ENCODE measurements at places on chromosomes 6 and 20.

GRCh38 chr6:156016186-156016976 is 560.7 kb upstream of the NOX3 start:
- H3K27me3 ChIP-seq: no peaks in the 10 kb centered on the region
- no peaks in the 10 kb centered on the region for H3K4me1 ChIP-seq

- DNase-seq: no peak
- no peak overlapping the region for H3K4me3 ChIP-seq
- H3K36me3 ChIP-seq: no peaks in the 10 kb centered on the region
- no peaks in the 10 kb centered on the region for H3K27me3 ChIP-seq
- H3K4me1 ChIP-seq: no peaks in the 10 kb centered on the region
Observed at GRCh38 chr6:90947184-90948064, 360.6 kb upstream of the MAP3K7 start.

DNA sequence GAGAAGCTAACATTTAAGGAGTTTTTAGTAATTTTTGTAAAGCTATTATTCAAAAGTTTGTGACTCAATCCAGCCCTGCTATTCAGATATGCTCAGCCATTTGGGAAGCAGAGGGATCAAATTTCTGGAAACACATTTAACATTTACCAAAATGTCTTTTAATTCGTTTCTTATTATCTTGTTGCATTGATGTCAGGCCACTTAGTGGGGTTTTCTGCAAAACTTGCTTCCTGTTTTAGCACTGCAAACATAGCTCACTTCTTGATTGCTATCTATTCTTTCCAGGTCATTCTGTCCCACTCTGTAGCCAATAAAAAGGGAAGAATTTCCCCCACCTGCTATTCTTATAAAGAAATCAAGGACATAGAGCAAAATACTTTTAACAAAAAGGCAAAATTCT is 176.9 kb upstream of the SUPT3H start:
- no peaks in the 10 kb centered on the region for H3K27me3 ChIP-seq
- no peak for DNase-seq
- H3K4me3 ChIP-seq: no peak overlapping the region
- no peaks in the 10 kb centered on the region for H3K36me3 ChIP-seq
- no peak overlapping the region for H3K27ac ChIP-seq

GRCh38 chr6:127618729-127619128 is 41.8 kb downstream of the C6orf58 start:
- H3K4me1 ChIP-seq: no peaks in the 10 kb centered on the region
- H3K4me3 ChIP-seq: no peak overlapping the region
- no peak overlapping the region for H3K27ac ChIP-seq
- no peaks in the 10 kb centered on the region for H3K36me3 ChIP-seq
- no peak for DNase-seq

GRCh38 chr6:132481189-132481588 is 31.7 kb downstream of the STX7 start:
- no peak overlapping the region for H3K27ac ChIP-seq
- H3K4me1 ChIP-seq: peaks cover 6% of the 10 kb centered on the region
- H3K27me3 ChIP-seq: no peaks in the 10 kb centered on the region
- H3K4me3 ChIP-seq: no peak overlapping the region

GRCh38 chr6:3788408-3789017 is 37.0 kb upstream of the PXDC1 start:
- H3K4me1 ChIP-seq: no peaks in the 10 kb centered on the region
- peak; percentile 40 for DNase-seq
- no peaks in the 10 kb centered on the region for H3K27me3 ChIP-seq
- H3K4me3 ChIP-seq: no peak overlapping the region

- peaks cover 9% of the 10 kb centered on the region for H3K36me3 ChIP-seq
- H3K27ac ChIP-seq: peak overlapping the region; percentile 31
- no peaks in the 10 kb centered on the region for H3K27me3 ChIP-seq
Observed at GRCh38 chr6:116267836-116268588, 11.7 kb downstream of the TSPYL1 start.

DNA sequence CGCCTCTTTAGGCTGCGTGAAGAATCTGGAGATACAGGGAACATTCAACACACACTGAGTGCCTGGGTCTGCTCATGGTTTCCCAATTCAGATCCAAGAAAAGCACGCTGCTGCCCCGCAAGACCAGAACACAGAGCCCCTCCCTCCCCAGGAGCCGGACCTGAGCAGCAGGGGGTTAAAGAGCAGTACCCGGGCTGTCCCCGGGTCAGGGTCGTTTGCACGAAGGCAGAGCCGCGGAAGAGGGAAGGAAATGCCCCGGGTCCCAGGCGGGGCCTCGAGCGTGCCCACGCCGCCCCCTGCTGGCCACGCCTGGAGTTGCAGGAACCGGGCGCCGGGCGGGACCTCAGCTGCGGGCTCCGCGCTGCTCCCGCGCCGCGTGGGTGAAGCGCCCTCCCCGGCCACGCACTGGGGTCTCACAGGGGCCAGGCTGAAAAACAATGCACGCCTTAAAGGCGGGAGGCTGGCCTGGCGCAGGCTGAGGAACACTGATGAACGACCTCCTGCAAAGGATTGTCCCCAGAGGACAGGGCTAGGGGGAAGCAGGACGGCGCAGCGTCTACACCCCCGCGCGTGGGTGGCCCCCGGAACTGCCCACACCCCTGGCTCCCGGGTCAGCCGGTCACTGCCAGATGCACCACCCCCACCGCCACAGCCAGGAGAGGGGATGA is 48.9 kb downstream of the ANKRD60 start:
- peaks cover 12% of the 10 kb centered on the region for H3K27me3 ChIP-seq
- H3K4me3 ChIP-seq: no peak overlapping the region
- no peaks in the 10 kb centered on the region for H3K36me3 ChIP-seq
- H3K4me1 ChIP-seq: no peaks in the 10 kb centered on the region
- peak; percentile 77 for DNase-seq
- H3K27ac ChIP-seq: no peak overlapping the region

DNA sequence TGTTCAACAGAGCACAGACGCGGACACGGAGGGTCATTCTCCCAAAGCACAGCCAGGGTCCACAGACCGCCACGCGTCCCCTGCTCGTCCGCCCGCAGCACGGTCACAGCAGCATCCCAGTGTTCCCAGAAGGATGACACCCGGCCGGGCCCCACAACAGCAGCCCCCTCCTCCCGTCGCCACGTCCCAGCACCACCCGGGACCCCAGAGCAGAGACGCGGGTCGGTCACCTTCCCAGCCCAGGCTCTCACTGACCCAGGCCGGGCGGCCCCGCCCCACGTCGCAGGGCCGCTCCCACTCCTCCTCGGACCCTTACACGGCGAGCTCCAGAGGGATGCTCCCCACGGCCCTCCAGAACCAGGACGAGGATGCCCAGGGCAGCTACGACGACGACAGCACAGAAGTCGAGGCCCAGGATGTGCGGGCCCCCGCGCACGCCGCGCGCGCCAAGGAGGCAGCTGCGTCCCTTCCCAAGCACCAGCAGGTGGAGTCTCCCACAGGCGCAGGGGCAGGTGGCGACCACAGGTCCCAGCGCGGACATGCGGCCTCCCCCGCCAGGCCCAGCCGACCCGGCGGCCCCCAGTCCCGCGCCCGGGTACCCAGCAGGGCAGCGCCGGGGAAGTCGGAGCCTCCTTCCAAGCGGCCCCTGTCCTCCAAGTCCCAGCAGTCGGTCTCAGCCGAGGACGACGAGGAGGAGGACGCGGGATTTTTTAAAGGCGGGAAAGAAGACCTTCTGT is 64.3 kb downstream of the FNDC1 start:
- H3K27me3 ChIP-seq: peaks cover 12% of the 10 kb centered on the region
- H3K36me3 ChIP-seq: no peaks in the 10 kb centered on the region
- H3K4me1 ChIP-seq: no peaks in the 10 kb centered on the region

- H3K4me1 ChIP-seq: no peaks in the 10 kb centered on the region
- H3K27ac ChIP-seq: peak overlapping the region; percentile 38
- DNase-seq: peak; percentile 36
- H3K4me3 ChIP-seq: no peak overlapping the region
- H3K27me3 ChIP-seq: no peaks in the 10 kb centered on the region
Observed at GRCh38 chr6:16257999-16258708, 19.8 kb downstream of the GMPR start.
